Activated T-cell treated with anti-CD3 and anti-CD28 coated beads, Interleukin-2, amount 50 U/mL, for 72 hours (primary cell): ENCODE measurements at places on chromosomes 1 and 21. TPM values are rescaled to one million over a fixed set of nuclear protein-coding genes. Genes with fewer than 3 reads are reported as not detected.
A peak's percentile ranks its signal among the peaks of the same experiment; 100 is the strongest.

PTPN7 gene
- 196 TPM for total RNA-seq

GRCh38 chr1:228378090-228378872 is 28.4 kb downstream of the TRIM11 start:
- H3K27ac ChIP-seq, result no peak overlapping the region
- H3K36me3 ChIP-seq, result no peaks in the 10 kb centered on the region
- peaks cover 25% of the 10 kb centered on the region for H3K27me3 ChIP-seq
- H3K4me3 ChIP-seq, result peak overlapping the region; percentile 83
- peak; percentile 75 for DNase-seq
- H3K4me1 ChIP-seq, result peaks cover 8% of the 10 kb centered on the region

DNA sequence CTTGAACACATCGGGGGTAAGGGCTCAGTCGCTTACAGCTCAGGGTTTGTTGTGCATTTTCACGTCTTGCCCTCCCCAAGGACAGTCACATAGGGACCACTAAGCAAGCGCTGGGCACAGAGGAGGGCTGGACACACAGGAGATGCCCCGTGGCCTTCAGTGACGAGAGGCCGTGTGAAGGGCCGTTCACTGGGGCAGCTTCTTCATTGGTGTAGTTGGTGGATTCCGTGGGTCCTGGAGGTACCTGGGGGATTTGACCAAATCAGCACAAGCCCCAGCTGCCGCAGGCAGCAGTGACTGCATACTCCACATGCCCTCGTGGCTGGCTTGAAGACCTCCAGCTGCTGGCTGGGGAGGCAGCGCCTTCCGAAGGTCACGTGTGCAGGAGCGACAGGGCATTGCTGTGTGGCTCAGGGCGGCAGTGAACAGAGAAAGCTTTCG is 100.8 kb upstream of the C1orf174 start:
- no peak for DNase-seq
- H3K36me3 ChIP-seq, result no peaks in the 10 kb centered on the region
- H3K4me3 ChIP-seq, result no peak overlapping the region
- H3K27ac ChIP-seq, result no peak overlapping the region
- H3K27me3 ChIP-seq, result peaks cover 11% of the 10 kb centered on the region
- H3K4me1 ChIP-seq, result no peaks in the 10 kb centered on the region

- H3K4me1 ChIP-seq, result no peaks in the 10 kb centered on the region
- H3K27me3 ChIP-seq, result peaks cover 27% of the 10 kb centered on the region
- no peak overlapping the region for H3K27ac ChIP-seq
- no peak overlapping the region for H3K4me3 ChIP-seq
- H3K36me3 ChIP-seq, result peaks cover 9% of the 10 kb centered on the region
These were observed 22.5 kb downstream of the DISP3 start for GRCh38 chr1:11501491-11501897.
